GM12892 (cell line): ENCODE measurements at places on chromosomes 7 and 10.

DNA sequence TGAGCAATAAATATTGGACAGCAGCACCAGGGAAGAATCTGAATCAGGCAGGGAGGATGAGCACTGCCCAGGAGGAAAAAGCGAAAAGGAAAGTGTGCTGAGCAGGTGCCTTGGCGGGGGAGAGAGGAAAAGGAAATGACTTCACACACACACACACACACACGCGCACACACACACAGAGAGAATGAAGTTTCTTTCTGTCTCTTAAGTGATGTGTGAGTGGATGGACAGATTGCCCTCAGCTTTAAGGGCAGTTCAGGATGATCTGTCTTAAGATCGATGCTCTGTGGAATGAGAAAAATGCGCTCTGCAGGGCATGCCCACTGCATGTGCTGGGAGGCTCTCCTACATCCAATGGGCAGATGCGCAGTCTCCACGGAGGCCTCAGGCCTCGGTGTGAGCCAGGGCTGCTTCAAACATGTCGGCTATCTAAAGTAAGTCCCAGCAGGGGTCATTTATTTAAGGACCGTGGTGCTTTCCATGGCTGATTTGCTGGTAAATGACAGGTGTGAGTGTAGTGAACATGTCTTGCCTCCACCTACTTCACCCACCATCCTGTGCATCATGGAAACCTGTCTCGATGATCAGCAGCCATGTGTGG, 2.5 kb upstream of the ACBD5 start:
- DNase-seq = no peak

DNA sequence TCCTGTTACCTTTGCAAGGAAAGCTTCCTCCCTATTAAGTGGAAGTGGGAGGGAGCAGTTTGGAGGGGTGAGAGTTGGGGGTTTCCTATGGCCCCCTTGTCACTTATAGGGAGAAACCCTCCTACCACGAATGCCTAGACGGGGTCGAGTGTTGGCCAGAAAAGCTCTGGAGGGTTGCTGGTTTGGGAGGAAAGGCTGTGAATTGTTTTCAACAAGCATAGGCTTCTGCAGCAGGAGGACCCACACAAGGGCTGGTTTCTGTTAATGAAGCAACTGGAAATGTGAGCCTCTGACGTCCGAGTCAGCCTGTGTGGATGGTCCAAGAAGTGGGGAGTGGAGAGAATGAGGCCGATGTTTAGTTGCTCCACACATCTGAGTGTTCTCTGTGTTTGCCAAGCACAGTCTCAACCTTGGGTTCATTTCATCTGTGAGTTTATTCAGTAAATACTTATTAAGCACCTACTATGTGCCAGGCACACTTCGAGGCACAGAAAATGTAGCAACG, 37.3 kb upstream of the LEP start:
- DNase-seq = no peak

DNA sequence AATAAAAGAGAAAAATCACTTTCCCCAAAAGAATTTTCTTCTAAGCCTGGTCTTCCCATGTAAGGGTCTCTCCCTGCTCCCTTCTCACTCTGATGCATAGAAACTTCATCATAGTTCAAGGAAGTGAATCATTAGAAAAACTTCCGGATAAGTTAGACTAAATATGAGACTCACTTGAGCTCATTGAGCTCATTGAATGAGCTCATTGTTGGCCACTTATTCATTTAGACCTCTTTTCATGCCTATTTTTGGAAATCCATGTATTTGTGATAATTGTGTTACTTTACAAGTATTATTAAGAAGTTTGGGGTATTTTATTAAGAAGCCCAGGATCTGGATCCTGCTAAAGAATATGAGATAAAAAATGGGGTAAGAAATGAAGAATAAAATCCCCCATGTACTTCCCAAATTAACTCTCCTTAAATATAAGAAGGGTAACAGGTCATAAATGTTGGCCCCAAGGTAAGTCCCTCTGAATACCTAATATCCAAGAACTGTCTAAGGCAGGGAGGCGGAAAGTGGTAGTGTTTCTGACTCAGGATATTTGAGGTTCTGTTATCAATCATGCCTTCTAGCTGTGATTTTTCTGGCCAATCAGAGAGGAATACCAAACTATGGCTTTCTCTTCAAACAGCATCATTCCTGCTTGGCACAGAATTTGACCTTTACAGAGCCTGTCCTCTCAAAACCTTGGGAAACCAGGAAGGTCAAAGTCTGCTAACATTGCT, 236.5 kb upstream of the PTN start:
- no peak for DNase-seq

- no peak for DNase-seq
These were observed 4.4 kb upstream of the BICC1 start for GRCh38 chr10:58508316-58508715.

GRCh38 chr7:21850531-21851285, 95.0 kb downstream of the CDCA7L start:
- no peak for DNase-seq

- DNase-seq = no peak
These were observed 75.0 kb upstream of the CTBP2 start for GRCh38 chr10:125235093-125236069.

- DNase-seq = no peak
These were observed 51.6 kb upstream of the RPA3 start for GRCh38 chr7:7769710-7770627.

- DNase-seq = no peak
These were observed 16.5 kb upstream of the CHN2 start for GRCh38 chr7:29177963-29178600.

DNA sequence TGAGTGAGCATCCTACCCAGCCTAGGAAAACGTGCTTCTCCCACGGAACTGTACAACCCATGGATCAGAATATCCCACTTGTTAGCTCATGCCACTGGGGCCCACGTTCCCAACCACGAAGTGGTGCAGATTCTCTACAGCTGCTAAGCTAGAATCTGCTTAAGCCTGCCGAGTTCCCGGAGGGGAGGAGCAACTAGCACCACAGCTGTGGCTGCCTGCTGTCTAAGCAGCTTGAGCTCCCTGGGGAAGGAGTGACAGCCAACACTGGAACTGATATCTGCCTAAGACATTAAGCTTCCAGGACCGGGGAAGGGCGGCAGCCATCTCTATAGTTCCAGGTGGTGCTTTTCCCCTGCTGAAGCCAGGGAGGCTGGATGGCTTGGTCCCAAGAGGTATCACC, 334.7 kb upstream of the CHRM2 start:
- DNase-seq = no peak

DNA sequence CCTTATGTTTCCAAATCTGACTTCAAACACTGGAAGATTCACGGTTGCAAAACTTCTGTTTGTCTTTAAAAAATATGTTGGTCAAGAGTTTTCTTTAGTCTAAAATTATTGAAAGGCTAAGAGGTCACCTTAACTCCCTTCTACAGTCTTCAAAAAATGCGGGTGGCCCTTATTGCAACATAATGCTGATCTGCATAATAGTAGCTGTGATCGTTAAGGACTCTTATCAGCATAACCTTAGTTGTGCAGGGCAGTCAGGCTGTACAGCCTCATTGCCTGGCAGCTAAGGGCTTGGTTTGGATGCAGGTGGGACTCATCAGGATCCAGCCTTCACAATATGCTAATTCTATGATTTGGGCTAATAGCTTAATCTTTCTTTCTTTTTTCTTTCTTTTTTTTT, 15.0 kb downstream of the KIAA1217 start:
- DNase-seq = no peak

- DNase-seq = no peak
These were observed 111.5 kb downstream of the CCNY start for GRCh38 chr10:35447693-35448407.

DNA sequence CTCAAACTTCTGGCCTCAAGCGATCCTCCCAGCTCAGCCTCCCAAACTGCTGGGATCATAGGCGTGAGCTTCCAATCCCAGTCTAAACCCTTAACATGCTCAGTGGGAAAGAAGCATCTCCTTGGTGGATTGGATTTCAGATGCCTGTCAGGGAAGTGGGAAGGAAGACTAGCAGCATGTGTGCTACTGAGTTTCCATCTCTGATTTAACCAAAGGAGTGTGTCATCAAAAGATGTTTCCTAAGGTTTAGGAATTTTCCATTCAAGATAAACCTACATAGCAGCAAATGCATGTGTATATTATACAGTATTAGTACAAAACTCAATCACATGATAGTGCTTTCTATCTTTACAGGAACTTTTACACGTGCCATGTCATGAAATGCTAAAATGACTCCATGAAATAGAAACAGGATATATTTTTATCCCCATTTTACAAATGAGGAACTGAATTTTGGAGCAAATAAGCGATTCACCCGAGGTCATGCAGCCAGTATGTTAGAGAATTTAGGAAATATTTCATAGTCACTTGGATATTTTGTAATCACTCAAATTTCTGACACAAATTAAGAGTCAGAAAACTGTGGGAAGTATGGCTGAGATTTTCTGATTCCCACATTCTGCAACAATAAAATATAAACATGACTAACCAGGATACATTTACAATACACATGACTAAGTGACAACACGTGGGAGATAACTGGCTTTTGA, 11.4 kb upstream of the TMEM26 start:
- no peak for DNase-seq

GRCh38 chr7:18547509-18548187, 52.1 kb downstream of the HDAC9 start:
- DNase-seq = no peak

DNA sequence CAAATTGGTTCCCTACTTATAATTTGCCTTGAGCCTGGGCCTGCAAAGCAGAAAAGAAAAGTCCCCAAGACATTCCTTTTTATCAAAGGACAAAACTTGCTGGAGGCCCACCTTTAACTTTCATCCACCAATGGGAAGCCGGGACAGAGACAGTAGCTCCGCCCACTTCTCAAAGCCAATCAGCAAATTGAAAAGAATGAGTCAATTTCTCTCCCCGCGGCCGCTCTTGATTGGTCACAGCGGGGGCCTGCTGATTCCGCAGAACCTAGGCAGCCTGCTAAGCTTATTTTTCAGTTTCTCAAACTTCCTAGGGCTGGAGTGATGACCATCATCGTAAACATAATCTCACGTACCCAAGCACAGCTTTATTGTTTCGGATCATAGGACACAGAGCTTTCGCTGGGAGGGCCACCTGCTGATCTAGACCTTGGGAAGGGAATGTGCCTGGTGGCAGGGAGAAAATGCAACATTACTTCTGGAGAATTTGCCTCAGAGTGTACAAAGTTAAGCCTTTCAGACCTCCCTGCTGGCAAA, at the start of gene SLC13A4:
TSS of gene SLC13A4 (minus strand) at position 51 of the 534 bp plus-strand sequence. CDS start 690 bp downstream, outside the sequence.
- DNase-seq = no peak

DNA sequence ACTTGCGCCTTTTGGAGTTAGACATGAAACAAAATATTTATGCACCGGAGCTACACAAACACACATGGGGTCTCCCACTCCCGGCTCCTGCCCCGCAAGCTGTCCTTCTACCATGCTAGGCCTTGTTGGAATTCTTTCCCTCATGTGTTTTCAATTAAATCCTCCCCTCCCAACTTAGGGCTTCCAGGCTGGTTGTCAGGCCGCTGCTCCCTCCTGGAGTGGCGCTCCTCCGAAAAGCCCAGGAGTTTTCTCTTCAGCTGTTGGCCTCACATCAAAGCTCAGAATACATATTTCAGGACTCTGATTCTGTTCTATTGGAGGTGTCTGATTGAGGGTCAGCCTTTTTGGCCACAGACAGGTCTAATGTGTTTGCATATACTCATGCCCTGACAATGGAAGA, 113.3 kb downstream of the FANK1 start:
- DNase-seq = no peak

GRCh38 chr7:141320287-141320686, 230.9 kb upstream of the AGK start:
- no peak for DNase-seq

- DNase-seq = no peak
These were observed 72.1 kb upstream of the STARD3NL start for GRCh38 chr7:38105874-38106483.

GRCh38 chr7:140746751-140747150, 50.2 kb downstream of the NDUFB2 start:
- DNase-seq = no peak

DNA sequence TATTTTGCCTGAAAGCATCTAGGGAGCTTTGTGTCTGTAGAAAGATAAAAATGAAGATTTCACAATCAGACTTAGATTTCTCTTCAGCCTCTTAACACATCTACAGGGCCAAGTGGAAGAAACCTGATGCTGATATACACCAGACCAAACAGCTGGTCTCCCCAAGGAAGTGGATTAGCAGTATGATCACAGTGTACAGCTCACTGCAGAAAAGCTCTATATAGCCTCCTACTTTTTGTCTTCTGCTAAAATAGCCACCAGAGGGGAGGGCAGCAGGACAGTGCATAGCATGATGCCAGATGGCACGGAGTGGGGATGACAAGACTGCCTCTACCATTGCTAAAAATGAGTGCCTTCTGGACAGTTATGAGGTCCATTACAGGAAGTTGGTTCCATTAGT, 16.0 kb downstream of the FAM13C start:
- no peak for DNase-seq

DNA sequence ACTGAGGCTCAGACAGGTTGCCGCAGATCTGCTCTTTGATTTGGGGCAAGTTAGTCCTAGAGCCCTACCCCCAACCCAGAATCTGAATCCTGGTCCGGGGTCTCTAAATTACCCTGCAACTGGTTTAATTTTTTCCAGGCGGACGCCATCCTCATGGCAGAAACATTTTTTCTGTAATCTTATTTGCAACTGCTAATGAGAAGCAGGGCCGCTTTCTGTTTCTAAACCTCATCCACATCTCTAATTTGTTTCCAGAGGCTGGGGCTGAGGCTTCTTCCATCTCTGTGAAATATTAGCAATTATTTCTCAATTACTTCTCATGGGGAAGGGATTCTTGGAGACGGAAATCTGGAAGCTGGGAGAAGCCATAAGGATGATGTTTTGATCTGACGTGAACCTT, 261.6 kb downstream of the RPS24 start:
- no peak for DNase-seq

DNA sequence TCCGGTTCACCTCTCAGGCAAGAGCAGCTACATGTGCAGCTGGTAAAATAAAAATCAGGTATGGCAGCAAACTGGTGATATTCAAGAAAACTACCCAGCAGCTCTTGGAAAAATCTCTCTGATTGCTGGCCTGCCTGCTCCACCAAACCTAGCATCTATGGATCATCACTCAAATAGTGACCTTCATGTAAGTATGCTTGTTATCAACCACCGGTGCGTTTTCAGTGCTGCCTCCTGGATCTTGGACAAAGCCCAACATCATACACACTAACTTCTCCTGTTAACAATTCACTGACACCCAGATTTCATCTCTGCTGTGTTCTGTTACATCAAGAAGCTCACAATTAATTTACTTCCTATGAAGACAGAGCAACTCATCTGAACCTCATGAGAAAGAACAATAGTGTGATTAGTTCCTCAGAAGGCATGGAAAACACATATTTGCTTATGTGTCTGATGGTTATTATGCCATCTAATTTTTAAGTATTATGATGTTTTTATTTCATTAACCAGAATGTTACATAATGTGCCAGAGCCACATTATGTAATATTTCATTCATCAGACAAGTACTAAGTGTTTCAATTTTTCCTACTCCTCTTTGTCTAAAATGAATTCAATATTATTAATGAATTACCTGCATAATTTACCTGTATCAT, 8.8 kb downstream of the CDK6 start:
- DNase-seq = no peak

- no peak for DNase-seq
These were observed 151.6 kb downstream of the KIAA1217 start for GRCh38 chr10:24360282-24361127.
